A549 treated with RU486 at 1 μM for 4 hours (cell line): ENCODE measurements at places on chromosomes 2 and 18. TPM values are rescaled to one million over a fixed set of nuclear protein-coding genes. Genes with fewer than 3 reads are reported as not detected.

The SP5 gene
- total RNA-seq: 0.05 TPM in 1 of 5 replicates, not detected in the others

The STK36 gene
- 8.6 to 13.8 TPM (median 12.4 TPM) in 5 replicates for total RNA-seq

The SERPINB10 gene
- not detected in 5 replicates for total RNA-seq

The ADD2 gene
- 20.0 to 28.1 TPM (median 23.1 TPM) in 5 replicates for total RNA-seq

The CDH7 gene
- total RNA-seq: 0.05 TPM in 1 of 5 replicates, not detected in the others

The TRAPPC8 gene
- total RNA-seq: 7.1 to 14.8 TPM (median 12.2 TPM) in 5 replicates

The NT5C1B gene
- not detected in 5 replicates for total RNA-seq

The FKBP1B gene
- total RNA-seq: 8.3 to 11.7 TPM (median 9.3 TPM) in 5 replicates

The SCYGR4 gene
- not detected in 5 replicates for total RNA-seq

The NCKAP5 gene
- 0.90 to 2.4 TPM (median 0.96 TPM) in 5 replicates for total RNA-seq

The RHOB gene
- total RNA-seq: 125 to 228 TPM (median 207 TPM) in 5 replicates

The UGT1A5 gene
- total RNA-seq: not detected in 5 replicates

The FLACC1 gene
- total RNA-seq: 0.20 to 0.32 TPM in 2 of 5 replicates, not detected in the others

The NEU2 gene
- total RNA-seq: not detected in 5 replicates

The APOB gene
- 0.39 TPM in 1 of 5 replicates, not detected in the others for total RNA-seq

The NDC80 gene
- 8.5 to 17.2 TPM (median 14.1 TPM) in 5 replicates for total RNA-seq

The FBXO48 gene
- 0.45 to 0.56 TPM (median 0.49 TPM) in 5 replicates for total RNA-seq

The FEV gene
- not detected in 5 replicates for total RNA-seq

The DNAJC5G gene
- not detected in 5 replicates for total RNA-seq

The ORC4 gene
- total RNA-seq: 17.1 to 38.9 TPM (median 35.0 TPM) in 5 replicates

The ALPI gene
- not detected in 5 replicates for total RNA-seq

The FBXO36 gene
- 0.93 to 1.8 TPM (median 1.2 TPM) in 5 replicates for total RNA-seq

The CXCR4 gene
- total RNA-seq: 0.29 to 0.65 TPM (median 0.42 TPM) in 5 replicates

The PLA2R1 gene
- 1.4 to 2.9 TPM (median 2.6 TPM) in 5 replicates for total RNA-seq

The ADNP2 gene
- 10.0 to 12.1 TPM (median 11.6 TPM) in 5 replicates for total RNA-seq

The IL36B gene
- total RNA-seq: not detected in 5 replicates

The AMER3 gene
- not detected in 5 replicates for total RNA-seq

The HOXD9 gene
- 1.0 to 1.7 TPM (median 1.2 TPM) in 5 replicates for total RNA-seq

The MALT1 gene
- 6.2 to 13.3 TPM (median 11.6 TPM) in 5 replicates for total RNA-seq

The GDF7 gene
- 0.03 to 0.06 TPM (median 0.04 TPM) in 5 replicates for total RNA-seq

The ZSCAN30 gene
- 0.53 to 0.96 TPM (median 0.71 TPM) in 5 replicates for total RNA-seq

The ANKRD30BL gene
- not detected in 5 replicates for total RNA-seq

The STEAP3 gene
- 34.1 to 46.9 TPM (median 41.3 TPM) in 5 replicates for total RNA-seq

The AQP12A gene
- total RNA-seq: not detected in 5 replicates

The WNT6 gene
- total RNA-seq: 0.14 to 0.24 TPM (median 0.22 TPM) in 4 of 5 replicates, not detected in the other

The VRK2 gene
- 19.9 to 34.7 TPM (median 29.6 TPM) in 5 replicates for total RNA-seq

The SLC9A2 gene
- total RNA-seq: 1.9 to 3.4 TPM (median 3.1 TPM) in 5 replicates

The NGEF gene
- 15.4 to 20.7 TPM (median 16.8 TPM) in 5 replicates for total RNA-seq

The VAPA gene
- total RNA-seq: 151 to 220 TPM (median 178 TPM) in 5 replicates

The LRP2 gene
- total RNA-seq: not detected in 5 replicates

The FSHR gene
- total RNA-seq: 0.07 TPM in 1 of 5 replicates, not detected in the others
